ENCODE measurements at places on chromosomes 11 and 22. TPM values are rescaled to one million over a fixed set of nuclear protein-coding genes. Genes with fewer than 3 reads are reported as not detected.

WT1 gene
- total RNA-seq = not detected

TMEM41B gene
- total RNA-seq = 67.4 TPM

DCDC1 gene
- total RNA-seq = not detected

C11orf97 gene
- not detected for total RNA-seq

UPK3A gene
- total RNA-seq = not detected

TESMIN gene
- total RNA-seq = 10.7 TPM

PTPRCAP gene
- total RNA-seq = 23.7 TPM

NDUFA6 gene
- total RNA-seq = 64.2 TPM

ADAMTS15 gene
- total RNA-seq = 2.1 TPM

VWA5A gene
- 46.2 TPM for total RNA-seq

KDM4D gene
- total RNA-seq = not detected

CTSF gene
- 23.9 TPM for total RNA-seq

CYTH4 gene
- 13.5 TPM for total RNA-seq

SGSM1 gene
- 2.0 TPM for total RNA-seq

APOBEC3A gene
- 9.1 TPM for total RNA-seq

CARD16 gene
- 36.3 TPM for total RNA-seq

C11orf91 gene
- total RNA-seq = not detected

MS4A1 gene
- total RNA-seq = 260 TPM

OR4S2 gene
- total RNA-seq = not detected

RFPL2 gene
- not detected for total RNA-seq

SLC35C1 gene
- total RNA-seq = 67.3 TPM

Data from Peyer's patch (tissue), 4 donors.